ENCODE measurements at places on chromosomes 2 and 18. TPM values are rescaled to one million over a fixed set of nuclear protein-coding genes. Genes with fewer than 3 reads are reported as not detected.

The STPG4 gene
- total RNA-seq, result not detected

The MARS2 gene
- total RNA-seq, result 7.2 TPM

The RNF149 gene
- 12.0 TPM for total RNA-seq

The CXCR1 gene
- total RNA-seq, result 0.44 TPM

The LRRC30 gene
- total RNA-seq, result not detected

The TCF4 gene
- total RNA-seq, result 58.9 TPM

The CFC1 gene
- not detected for total RNA-seq

The GKN1 gene
- not detected for total RNA-seq

The PIGN gene
- 19.7 TPM for total RNA-seq

The ACTR1B gene
- 65.2 TPM for total RNA-seq

The ICOS gene
- not detected for total RNA-seq

The EIF5B gene
- 87.0 TPM for total RNA-seq

The METAP1D gene
- 6.7 TPM for total RNA-seq

The TDRD15 gene
- total RNA-seq, result not detected

The LBH gene
- total RNA-seq, result 200 TPM

All from left ventricle myocardium inferior (tissue), 1 donor.